H9 (cell line): ENCODE measurements at places on chromosomes 5 and 9. TPM values are rescaled to one million over a fixed set of nuclear protein-coding genes. Genes with fewer than 3 reads are reported as not detected.

- DNase-seq: no peak
- peaks cover 2% of the 10 kb centered on the region; the same call in 1 of the 2 replicates for H3K4me1 ChIP-seq
- H3K4me3 ChIP-seq: no peak overlapping the region
- H3K36me3 ChIP-seq: no peaks in the 10 kb centered on the region
- H3K27ac ChIP-seq: no peak overlapping the region
- H3K27me3 ChIP-seq: no peaks in the 10 kb centered on the region
Observed at GRCh38 chr5:169706758-169707450, 69.8 kb downstream of the DOCK2 start.

GRCh38 chr5:57176350-57176857, 2.5 kb downstream of the GPBP1 start:
- H3K27ac ChIP-seq: peak overlapping the region; percentile 13
- DNase-seq: no peak
- H3K4me3 ChIP-seq: peak overlapping the region; percentile 98
- H3K27me3 ChIP-seq: no peaks in the 10 kb centered on the region
- no peaks in the 10 kb centered on the region for H3K4me1 ChIP-seq
- H3K36me3 ChIP-seq: peaks cover 37% of the 10 kb centered on the region

DNA sequence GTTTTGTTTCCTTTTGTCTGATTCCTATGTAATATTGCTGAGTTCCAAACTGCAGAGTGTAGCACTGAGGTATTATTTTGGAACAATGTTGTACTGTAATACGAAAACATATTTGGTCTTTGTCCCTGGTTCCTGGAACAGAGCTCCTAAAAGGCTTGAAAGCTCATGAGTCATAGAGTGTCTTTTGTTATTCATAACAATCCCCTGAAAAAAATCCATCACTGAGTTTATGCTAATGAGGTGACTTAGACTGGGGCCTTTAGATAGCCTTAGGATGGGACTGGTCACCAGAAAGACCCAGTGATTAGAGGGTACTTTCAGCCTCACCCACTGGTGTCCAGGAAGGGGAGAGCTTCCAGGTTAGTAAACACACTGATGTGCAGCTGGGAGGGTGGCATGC, 132.7 kb upstream of the POU5F2 start:
- DNase-seq: no peak
- no peaks in the 10 kb centered on the region for H3K36me3 ChIP-seq
- peaks cover 3% of the 10 kb centered on the region; the same call in 1 of the 2 replicates for H3K4me1 ChIP-seq

- H3K4me1 ChIP-seq: peaks cover 3% of the 10 kb centered on the region; the same call in 1 of the 2 replicates
- no peak overlapping the region for H3K27ac ChIP-seq
- peak; percentile 39 for DNase-seq
- H3K27me3 ChIP-seq: peaks cover 23% of the 10 kb centered on the region; the same call in 1 of the 2 replicates
Observed at GRCh38 chr5:11384441-11385250, 519.6 kb downstream of the CTNND2 start.

- no peak overlapping the region for H3K4me3 ChIP-seq
- no peak for DNase-seq
- H3K4me1 ChIP-seq: 0 out of 2 replicates have a peak, but pooled peaks cover 2% of the 10 kb centered on the region
- H3K27ac ChIP-seq: no peak overlapping the region
- H3K36me3 ChIP-seq: 0 out of 2 replicates have a peak, but pooled peaks cover 6% of the 10 kb centered on the region
- no peaks in the 10 kb centered on the region for H3K27me3 ChIP-seq
Observed at GRCh38 chr5:5828619-5829018, 406.1 kb downstream of the ICE1 start.

DNA sequence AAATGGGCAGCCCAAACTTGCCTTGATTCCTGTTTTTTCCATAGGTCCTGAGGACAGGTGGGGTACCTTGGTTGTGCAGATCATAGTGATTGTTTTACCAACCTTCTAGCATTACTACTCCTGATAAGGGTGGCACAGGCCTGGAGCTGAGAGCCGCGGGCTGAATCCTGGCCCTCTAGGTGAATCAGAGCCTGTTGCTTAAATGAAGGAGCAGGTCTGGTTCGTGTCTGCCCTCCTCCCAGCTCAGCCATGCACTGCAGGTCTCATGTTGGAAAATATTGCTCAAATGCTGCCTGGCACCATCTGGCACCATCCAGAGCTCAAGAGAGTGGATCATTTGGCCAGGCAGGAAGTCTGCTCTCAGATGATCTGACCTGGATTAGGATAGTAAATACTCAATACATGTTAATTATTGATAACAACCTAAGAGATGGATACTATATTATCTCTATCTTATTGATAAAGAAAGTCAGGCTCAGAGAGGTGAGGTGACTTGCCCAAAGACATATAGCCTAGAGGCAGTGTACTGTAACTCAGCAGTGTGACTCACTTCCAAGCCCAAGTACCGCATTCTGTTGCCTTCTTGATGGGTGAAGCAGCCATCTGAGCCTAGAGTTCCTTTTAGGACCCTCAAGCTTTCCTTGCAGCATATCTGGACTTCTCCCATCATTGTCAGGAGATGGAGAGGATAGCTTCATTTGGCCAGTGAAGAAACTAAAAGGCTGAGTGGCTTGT, 104.3 kb upstream of the PITX1 start:
- H3K36me3 ChIP-seq: no peaks in the 10 kb centered on the region
- no peaks in the 10 kb centered on the region for H3K4me1 ChIP-seq
- no peaks in the 10 kb centered on the region; the same call in 1 of the 2 replicates for H3K27me3 ChIP-seq

GRCh38 chr9:33750839-33751339, 44.5 kb upstream of the PRSS3 start:
- H3K36me3 ChIP-seq: no peaks in the 10 kb centered on the region
- H3K4me3 ChIP-seq: no peak overlapping the region
- no peaks in the 10 kb centered on the region for H3K4me1 ChIP-seq
- no peaks in the 10 kb centered on the region for H3K27me3 ChIP-seq
- H3K27ac ChIP-seq: no peak overlapping the region

Gene C9orf50
- not detected in 2 replicates for total RNA-seq

Gene SLC6A3
- 0.50 and 0.61 TPM in 2 replicates for total RNA-seq
